Stimulated activated CD8-positive, alpha-beta memory T cell treated with anti-CD3 and anti-CD28 coated beads, Interleukin-7, amount 100 ng/mL, for 4 hours (primary cell): ENCODE measurements at places on chromosomes 5 and 9.

DNA sequence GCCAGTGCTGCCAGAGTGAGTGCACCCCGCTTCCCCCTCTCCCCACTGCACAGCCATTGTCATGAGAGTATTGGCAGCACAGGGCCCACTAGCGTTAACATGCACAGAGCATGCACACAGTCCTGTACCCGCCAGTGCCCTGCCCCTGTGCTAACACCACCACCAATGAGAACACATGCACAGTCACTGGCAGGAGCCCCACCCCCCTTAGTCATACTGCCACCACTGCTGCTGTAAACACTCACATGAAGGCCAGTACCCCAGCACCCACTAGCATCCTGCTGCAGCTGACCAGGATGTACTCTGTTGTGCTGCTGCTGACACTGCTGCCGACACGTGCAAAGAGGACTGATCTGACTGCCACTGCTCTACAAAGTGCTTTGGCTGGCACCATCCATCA lies 19.5 kb upstream of the RANBP6 start:
- DNase-seq, result no peak

DNA sequence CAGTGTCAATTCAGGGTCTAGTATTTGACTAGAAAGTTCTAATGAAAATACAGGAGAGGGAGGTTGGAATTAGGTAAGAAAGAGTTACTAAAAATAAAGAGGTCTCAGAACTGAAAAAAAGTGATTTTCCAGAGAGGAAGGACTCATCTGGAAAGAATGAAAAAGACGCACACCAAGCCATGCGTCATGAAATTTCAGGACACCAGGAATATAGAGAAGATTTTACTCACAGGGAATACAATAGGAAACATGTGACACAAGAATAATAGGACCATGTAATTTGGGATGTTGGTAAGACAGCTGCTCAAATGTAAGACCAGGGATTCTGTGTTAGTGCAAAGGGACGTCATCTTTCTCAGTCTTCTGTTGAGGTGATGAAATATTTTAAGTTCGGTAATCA lies 224.7 kb downstream of the GDNF start:
- DNase-seq, result no peak

- no peak for DNase-seq
Measured at GRCh38 chr9:36597412-36598178, 24.9 kb downstream of the MELK start.

GRCh38 chr9:90987566-90987965 lies 185.9 kb downstream of the SYK start:
- DNase-seq, result no peak

DNA sequence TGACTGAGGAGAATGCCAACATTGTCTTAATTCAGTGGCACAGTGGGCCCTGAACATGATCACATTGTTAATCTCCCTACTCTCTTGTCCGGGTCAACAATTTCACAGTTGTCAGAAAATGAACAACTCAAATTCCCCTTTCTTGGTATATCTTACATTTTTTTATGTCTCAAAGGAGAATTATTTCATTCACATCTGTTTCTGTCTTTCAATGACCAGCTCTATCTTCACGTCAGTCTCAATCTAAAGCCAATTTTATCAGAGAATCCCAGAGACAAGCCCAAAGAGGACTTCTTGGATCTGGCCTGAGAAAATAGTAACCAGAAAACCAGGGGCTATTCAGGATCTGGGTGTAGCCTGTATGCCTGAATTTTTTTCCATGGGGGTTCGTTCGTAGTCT lies 477.5 kb downstream of the PDE4D start:
- no peak for DNase-seq

GRCh38 chr5:52725065-52725746 lies 62.5 kb upstream of the ITGA1 start:
- DNase-seq, result peak; percentile 34

DNA sequence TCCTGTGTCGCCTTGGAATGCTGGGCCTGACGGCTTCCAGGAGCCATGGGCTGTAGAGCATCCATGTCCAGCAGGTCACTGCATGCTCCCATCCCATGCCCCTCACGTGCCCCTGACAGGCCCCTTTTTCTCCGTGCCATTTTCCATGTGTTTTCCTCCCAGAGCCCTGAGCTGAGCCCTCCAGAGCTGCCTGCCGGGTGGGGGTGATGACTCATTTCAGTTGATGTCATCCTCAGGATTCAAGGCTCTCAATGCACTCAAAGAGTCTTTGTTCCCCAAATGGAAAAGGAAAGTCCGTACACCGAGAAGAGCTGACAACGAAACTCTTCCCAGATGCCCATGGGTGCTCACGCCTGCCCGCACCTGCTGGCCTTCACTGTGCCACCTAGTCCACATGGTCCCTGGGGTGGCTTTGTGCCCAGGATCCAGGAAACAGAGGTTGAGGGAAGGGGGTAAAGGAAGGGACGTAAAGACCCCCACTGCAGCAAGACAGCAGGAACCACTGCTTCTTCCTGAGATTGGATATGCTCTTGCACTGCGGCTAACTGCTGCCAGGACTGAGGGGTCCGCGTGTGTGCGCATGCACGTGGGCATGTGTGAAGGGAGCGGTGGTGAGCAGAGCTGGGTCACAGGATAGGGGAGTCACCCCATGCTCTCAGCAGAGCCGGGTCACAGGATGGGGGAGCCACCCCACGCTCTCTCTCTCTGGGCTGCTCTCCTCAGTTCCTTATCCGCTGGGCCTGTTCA lies 27.6 kb downstream of the COL15A1 start:
- no peak for DNase-seq

GRCh38 chr9:87725900-87726709 lies at the start of gene CTSL:
TSS of gene CTSL (plus strand) at chr9:87726119. CDS start at chr9:87727604, 1,485 bp downstream.
- DNase-seq, result peak; percentile 5

GRCh38 chr5:109619606-109620005 lies 70.1 kb upstream of the MAN2A1 start:
- DNase-seq, result no peak

DNA sequence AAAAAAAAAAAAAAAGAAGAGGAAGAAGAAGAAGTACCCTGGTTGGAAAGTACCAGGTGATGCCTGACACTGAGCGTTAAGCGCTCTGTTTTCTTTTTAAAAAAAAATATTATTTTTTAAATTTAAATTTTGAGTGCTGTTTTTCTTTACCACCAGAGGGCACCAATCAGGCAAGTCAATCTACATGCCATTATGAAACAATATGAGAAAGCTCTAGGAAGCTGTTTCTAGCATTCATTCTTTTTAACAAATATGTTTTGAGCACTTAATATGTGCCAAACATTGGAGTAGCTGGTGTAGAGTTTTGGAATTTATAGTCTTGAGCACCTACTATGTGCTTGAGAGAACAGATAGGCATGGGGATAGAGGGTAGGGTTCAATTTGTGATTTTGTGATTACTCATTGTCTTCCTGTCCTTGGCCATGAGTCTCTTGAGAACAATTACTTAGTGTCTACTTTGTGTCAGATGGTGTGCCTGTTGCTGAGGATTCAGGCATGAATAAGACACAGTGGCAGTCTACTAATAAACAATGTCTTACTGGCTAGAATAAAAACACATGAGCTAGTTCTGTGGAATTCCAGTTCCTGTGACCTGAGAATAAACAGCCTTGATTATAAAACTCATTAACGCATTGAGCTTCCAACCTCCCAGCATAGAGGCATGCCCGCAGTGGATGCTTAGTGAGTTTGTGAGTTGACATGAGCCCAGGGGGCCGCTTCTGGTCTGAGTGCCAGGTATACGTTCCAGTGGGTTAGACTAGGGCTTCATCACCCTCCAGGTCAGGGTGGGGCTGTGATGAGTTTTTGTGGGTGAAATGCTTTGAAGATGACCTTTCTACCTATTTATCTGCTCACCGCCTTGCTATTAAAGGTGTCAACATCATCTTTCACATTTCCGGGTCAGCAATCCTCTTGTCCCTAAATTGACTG lies 3.0 kb upstream of the UBE2R2 start:
- no peak for DNase-seq

DNA sequence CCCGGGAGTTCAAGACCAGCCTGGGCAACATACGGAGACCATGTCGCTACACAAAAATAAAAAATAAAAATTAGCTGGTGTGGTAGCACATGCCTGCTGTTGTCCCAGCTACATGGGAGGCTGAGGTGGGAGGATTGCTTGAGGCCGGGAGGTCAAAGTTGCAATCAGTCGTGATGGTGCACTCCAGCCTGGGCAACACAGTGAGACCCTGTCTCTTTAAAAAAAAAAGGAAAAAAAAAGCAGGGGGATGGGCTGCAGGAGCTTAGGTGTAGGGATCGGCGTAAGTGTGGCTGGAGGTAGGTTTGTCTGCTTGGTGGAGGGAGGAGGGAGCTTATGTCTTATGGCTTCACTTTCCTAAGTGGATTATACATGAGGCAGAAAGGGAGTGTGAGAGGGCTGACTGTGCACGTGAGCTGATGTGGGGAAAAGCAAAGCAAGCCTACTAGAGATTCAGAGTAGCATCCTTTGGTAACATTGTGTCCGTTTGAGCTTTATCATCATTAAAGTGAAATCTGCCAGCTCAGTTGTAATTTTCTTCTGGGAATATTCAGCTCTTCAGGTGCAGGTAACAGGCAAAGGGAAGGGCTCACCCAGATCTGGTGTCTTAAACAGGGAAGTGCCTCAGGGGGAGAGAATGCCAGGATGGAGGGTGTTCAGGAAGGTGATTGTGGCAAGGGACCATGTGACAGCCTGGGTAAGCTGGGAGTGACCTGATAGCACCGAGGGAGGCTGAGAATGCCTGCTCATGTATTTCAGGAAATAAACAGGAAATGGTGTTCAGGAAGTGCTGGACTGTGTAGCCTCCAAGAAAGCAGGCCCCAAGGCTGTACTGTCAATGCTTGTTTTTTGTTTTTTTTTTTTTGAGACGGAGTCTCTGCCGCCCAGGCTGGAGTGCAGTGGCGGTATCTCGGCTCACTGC lies 17.6 kb upstream of the SETX start:
- no peak for DNase-seq

DNA sequence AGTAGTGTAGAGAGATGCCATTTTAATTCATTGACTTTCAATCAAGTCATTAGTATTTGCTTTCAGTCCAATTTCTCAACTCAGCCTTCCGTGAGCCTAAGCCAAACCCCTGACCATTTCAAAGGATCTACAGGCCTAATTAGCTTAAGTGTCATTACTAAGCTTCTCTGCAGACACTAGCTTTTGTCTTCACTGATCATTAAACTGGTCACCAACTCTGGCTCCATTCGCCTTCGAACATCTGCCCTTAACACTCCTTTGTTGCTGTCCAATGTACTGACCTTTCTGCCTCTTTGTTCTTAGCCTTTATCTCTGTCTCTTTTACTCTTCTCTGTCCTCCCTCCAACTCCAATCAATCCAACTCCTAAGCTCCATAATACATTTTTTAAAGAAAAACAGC lies 299.3 kb downstream of the DIRAS2 start:
- DNase-seq, result no peak

GRCh38 chr5:43616535-43616934 lies 13.6 kb downstream of the NNT start:
- DNase-seq, result no peak

GRCh38 chr5:52994266-52994665 lies 5.1 kb downstream of the ITGA2 start:
- DNase-seq, result no peak

- peak; percentile 66 for DNase-seq
Measured at GRCh38 chr9:91101611-91102168, 260.0 kb downstream of the AUH start.

DNA sequence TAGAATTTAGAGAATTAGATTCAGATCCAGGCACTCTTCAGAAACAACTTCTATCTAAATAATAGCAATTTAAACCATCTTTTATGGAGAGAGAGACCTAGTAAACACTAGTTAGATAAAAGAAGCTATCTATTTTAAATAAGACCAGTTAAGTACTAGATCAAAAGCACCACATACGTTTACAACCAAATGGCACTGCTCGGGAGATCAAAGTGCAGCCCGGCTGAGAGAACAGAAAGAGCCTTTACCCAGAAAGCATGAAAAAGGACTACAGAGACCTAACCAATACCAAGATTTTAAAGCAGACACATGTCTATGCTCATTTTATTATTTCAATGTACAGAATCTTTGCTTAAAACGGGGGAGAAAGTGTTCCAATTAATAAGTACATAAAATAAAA lies 30.8 kb downstream of the LIX1 start:
- no peak for DNase-seq

DNA sequence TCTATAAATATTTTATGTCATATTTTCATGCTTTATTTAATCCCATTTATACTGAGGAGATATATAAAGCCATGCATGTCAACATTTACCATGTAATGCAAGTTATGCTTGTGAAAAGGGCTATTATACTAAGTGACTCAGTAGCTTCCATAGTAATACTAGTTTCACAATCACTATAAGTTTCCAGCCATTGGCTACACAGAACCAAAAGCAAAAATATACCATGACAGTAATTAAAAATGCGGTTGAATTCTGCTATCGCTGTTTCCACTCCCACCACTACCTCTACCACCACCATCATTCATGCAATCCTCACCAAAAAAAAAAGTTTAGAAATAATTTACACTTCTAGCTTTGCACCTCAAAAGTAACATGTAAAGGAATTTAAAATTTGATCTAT lies 60.2 kb downstream of the MLLT3 start:
- DNase-seq, result no peak

- no peak for DNase-seq
Measured at GRCh38 chr5:38045446-38045845, 205.6 kb upstream of the GDNF start.

GRCh38 chr9:21455320-21455719 lies 15.1 kb downstream of the IFNA1 start:
- DNase-seq, result no peak

GRCh38 chr5:161155451-161155850 lies 303.4 kb upstream of the ATP10B start:
- DNase-seq, result no peak

- DNase-seq, result no peak
Measured at GRCh38 chr9:130263601-130264413, 1.8 kb upstream of the HMCN2 start.

DNA sequence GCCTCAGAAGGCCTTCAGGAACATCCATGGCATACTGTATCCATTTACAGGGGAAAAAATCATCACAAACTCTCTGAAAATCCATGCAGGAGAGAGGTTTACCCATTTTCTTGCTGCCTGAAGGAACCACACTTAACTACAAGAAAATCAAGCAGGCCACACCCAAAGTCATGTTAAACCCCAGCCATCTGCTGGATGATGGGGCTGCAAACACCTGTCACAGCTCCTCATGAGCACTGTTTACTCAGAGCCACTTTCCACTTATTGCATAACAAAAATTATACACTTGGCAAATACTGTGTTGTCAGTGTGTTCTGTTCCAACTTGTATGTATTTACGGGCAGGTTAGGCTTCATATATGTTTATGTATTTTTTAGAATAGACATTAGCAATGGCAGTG lies 35.8 kb downstream of the PPIC start:
- DNase-seq, result no peak

DNA sequence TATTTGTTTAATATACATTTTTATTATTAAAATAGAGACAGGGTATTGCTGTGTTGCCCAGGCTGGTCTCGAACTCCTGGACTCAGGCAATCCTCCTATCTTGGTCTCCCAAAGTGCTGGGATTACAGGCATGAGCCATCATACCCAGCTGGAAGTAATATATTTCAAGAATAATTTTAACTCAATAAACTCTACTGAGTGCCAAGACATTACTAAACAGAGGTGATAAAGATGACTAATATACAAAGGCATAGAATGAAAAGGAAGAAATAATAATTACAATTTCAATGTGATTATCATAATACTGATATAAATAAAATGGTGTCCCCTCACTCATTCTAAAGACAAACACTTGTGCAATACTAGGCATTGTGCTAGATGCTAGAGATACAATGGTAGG lies 13.9 kb downstream of the GOLPH3 start:
- no peak for DNase-seq

- DNase-seq, result no peak
Measured at GRCh38 chr5:177601577-177602457, 1.9 kb downstream of the B4GALT7 start.

- no peak for DNase-seq
Measured at GRCh38 chr9:125579030-125579932, 127.7 kb downstream of the MAPKAP1 start.

GRCh38 chr9:97863314-97863713 lies 10.3 kb downstream of the FOXE1 start:
- no peak for DNase-seq
